ENCODE measurements at places on chromosomes 7 and 10.

DNA sequence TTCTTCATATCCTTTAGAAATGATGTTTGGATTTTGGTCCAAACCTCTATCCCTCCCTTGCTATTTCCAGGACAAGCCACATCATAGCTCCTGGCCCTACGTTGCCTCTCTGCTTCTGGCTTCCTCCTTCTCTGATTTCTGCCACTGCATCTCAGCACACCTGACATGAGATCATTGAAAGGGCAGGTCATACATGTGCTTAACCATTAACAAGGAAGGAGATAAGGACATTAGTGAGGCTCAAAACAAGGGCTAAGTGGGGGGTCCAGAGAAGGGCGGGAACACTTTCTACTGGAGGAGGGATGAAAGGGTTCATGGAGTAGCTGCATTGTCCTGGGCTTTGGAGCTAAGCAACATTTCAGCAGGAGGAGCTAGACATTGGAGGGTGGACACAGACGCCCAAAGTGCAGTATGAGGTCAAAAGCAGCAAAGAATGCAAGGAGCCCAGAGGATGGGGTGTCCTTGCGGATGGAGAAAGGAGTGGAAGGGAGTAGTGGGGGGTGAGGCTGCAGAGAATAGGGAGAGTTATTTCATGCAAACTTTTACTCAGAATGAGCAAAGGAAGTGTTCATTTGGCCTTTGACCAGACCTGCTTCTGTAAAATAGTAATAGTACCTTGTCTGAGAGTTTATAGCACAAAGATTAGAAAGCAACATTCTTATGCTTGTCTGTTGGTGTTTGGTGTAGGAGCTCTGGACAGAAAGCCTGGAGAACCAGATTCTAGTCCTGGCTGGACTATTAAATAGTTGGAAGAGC lies 102.4 kb upstream of the CREB5 start:
- DNase-seq: no peak

- no peak for DNase-seq
Observed at GRCh38 chr7:128831178-128831993, 1.2 kb downstream of the FLNC start.

GRCh38 chr7:71995111-71995510 lies 417.0 kb downstream of the CALN1 start:
- no peak for DNase-seq

DNA sequence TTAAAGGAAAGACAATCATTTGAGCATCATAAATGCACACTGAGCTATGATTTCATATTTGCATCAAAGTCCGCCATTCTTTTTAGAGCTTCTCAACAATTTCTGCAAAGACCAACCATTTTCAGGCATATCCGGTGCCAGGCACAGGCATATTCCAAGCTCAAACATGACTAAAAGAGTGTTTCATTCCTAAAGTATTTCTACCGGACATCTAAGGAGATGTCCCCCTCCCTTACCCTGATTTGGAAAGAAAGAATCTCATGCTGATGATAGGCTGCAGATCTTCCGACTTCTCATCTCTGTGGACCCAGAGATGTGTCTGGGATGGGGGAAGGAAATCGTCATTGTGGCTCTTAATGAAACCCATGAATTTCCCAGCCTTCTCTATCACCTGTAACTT lies 600.5 kb upstream of the MGMT start:
- DNase-seq: no peak

- no peak for DNase-seq
Observed at GRCh38 chr10:72030762-72031543, 57.4 kb downstream of the SPOCK2 start.

GRCh38 chr7:40167291-40167690 lies 32.5 kb downstream of the SUGCT start:
- no peak for DNase-seq

Data from CD4-positive, alpha-beta T cell treated with Interleukin-17A for 1 hour (primary cell).